ENCODE measurements at places on chromosomes 5 and 9. TPM values are rescaled to one million over a fixed set of nuclear protein-coding genes. Genes with fewer than 3 reads are reported as not detected.

DNA sequence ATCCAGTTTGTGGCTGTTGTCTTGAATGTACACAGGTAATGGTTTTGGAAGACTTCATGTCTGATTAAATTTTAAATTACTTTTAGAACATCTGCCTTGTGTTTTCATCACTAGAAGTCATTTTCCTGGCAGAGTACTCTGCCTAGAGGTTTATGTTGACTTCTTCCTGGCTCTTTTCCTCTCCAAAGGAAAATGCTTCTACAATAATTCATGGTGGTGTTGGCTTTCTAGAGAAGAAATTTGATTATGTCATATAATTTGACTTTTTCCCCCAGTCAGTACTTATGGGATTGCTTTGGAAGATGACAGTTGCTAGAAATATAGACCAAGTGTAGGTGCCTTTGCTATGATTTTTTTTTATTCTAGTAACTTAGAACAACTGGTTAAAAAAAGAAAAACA is 46.8 kb downstream of the F2RL2 start:
- DNase-seq = no peak

GRCh38 chr5:108634010-108634616 is 113.6 kb upstream of the FER start:
- no peak for DNase-seq

DNA sequence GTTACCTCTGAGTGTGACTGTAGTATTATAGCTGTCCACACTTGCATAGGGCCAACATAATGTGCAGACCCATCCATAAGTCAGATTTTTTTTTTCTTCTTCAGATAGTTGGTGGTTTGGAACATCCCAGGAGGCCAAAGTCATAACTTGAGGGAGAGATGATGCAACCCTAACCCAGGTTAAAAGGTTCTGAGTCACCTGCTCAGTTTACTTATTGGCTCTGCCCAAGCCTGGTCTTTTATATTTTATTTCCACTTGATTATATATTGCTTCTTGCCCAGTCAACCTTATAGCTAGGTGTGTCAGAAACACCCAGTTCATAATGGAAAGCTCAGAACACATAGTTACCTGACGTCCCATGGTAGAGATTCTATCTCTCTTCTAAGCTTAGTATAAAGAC is 113.1 kb upstream of the PCSK1 start:
- DNase-seq = no peak

GRCh38 chr5:81606150-81606549 is 144.7 kb downstream of the SSBP2 start:
- DNase-seq = no peak

GRCh38 chr9:90950600-90950999 is 149.0 kb downstream of the SYK start:
- DNase-seq = no peak

DNA sequence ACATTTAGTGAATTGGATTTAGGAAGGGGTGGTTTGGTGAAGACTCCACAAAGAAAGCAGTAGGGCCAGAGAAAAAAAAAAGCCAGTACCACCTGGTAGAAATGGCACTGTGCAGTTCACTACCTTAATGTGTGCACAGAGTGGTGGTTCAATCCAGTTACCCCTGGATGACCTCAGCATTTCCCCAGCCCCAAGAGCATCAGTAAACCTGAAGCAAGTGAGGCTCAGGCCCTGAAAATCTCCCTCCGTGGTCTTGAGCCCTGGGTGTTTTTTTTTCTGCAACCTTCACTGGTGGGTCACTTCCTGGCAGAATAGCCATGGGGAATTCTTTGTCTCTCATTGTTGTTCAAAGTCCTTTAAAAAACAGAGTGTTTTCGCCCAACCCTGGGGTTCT is 202.9 kb downstream of the GADD45G start:
- DNase-seq = no peak

- no peak for DNase-seq
Observed at GRCh38 chr5:125311743-125312142, 565.3 kb upstream of the ZNF608 start.

GRCh38 chr5:129245489-129245888 is 150.9 kb downstream of the ISOC1 start:
- DNase-seq = no peak

DNA sequence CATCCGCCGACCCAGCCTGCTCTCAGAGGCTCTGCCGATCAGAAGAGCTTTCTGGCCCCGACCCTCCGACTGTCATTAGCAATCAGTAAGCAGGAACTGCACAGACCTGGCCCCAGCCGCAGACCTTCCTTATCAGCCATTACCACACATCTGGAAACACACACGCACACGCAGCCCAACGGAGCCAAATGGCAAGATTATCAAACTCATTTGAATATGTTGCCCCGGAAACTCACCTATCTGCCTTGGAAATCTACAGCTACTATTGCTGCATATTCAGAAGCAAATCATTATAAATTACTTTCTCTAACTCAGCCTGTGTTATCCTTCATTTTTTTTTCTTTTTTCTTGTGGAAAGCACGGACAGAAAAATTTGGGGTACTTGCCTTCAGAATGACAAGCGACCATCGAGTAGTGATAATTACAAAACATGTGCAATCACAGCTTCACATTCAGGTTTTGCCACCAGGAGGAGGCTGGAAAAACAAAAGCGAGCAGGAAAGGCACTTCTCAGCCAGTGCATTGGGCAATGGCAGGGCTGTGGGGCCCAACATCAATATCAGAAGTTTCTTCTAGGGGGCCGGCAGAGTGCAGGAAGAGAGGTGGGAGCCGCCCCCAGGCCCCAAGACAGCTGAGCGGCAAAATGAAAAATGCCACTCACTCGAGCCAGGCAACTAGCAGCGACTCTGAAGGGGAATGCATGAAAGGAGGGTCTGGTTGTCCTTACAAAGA is 122.3 kb downstream of the VAV2 start:
- no peak for DNase-seq

- no peak for DNase-seq
Observed at GRCh38 chr5:74017786-74018211, 391.8 kb downstream of the ARHGEF28 start.

GRCh38 chr5:83048277-83048676 is 28.9 kb downstream of the TMEM167A start:
- no peak for DNase-seq

- no peak for DNase-seq
Observed at GRCh38 chr9:86485359-86485758, 131.1 kb upstream of the TUT7 start.

CTSL gene
- total RNA-seq = not detected

WWC1 gene
- not detected for total RNA-seq

Measured in OCI-LY7 (cell line).